ENCODE measurements at places on chromosomes 11 and 22.

GRCh38 chr11:112538534-112539280, 278.0 kb upstream of the PLET1 start:
- DNase-seq: no peak

GRCh38 chr11:76588455-76589325, 81.9 kb downstream of the LRRC32 start:
- no peak for DNase-seq

- DNase-seq: no peak
Observed at GRCh38 chr11:95138448-95138847, 48.8 kb downstream of the ENDOD1 start.

GRCh38 chr22:26974914-26975803, 317.8 kb downstream of the MIAT start:
- peak; percentile 80 for DNase-seq

DNA sequence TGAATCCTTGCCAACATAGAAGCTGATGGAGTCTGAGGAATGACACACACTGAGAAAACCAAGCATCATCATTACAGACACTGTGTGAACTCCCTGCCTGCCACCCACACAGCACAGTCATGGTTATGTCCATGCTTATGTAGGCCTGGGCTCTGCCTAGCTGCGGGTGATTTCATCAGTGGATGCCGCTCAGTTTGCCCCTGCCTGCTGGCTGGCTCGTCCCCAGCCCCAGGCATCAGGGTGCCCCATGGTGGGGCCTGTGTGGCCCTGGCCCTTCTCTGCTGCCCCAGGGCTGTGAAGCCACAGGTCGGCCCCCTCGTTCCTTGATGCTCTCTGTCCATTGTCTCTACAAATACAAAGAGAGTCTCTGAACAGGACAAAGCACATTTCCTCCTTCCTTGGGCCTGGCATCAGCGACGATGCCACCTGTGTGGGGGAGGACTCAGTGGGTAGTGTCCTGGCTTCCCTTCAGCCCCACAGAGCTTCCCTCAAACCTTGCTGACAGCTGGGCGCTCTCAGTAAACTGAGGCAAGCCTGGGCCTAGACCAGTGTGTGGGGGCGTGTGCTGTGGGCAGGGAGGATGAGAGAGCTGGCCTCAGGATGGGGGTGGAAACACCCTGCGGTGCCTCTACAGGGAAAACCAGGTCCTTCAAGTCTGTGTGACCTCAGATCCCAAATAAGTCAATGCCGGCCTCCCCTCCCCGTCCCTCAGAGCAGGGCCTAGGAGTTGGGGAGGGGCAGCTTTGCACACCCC, 20.0 kb upstream of the TUB start:
- no peak for DNase-seq

DNA sequence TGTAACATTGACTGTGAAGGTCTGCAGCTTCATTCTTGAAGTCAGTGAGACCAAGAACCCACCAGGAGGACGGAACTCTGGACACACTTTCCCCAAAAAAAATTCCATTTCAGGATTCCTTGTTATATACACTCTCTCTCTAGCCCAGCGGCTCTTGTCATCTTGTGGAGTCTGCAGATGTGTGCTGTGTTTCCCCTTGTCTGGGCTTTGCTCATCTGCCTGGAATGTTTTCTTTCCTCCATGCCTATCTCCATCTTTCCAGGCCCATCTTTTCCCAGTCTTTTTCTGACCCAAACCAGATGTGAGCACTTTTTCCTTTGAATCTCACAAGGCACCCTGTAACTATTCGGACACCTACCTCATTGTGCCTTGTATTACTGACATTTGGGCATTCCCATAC, 5.1 kb upstream of the DRG1 start:
- no peak for DNase-seq

DNA sequence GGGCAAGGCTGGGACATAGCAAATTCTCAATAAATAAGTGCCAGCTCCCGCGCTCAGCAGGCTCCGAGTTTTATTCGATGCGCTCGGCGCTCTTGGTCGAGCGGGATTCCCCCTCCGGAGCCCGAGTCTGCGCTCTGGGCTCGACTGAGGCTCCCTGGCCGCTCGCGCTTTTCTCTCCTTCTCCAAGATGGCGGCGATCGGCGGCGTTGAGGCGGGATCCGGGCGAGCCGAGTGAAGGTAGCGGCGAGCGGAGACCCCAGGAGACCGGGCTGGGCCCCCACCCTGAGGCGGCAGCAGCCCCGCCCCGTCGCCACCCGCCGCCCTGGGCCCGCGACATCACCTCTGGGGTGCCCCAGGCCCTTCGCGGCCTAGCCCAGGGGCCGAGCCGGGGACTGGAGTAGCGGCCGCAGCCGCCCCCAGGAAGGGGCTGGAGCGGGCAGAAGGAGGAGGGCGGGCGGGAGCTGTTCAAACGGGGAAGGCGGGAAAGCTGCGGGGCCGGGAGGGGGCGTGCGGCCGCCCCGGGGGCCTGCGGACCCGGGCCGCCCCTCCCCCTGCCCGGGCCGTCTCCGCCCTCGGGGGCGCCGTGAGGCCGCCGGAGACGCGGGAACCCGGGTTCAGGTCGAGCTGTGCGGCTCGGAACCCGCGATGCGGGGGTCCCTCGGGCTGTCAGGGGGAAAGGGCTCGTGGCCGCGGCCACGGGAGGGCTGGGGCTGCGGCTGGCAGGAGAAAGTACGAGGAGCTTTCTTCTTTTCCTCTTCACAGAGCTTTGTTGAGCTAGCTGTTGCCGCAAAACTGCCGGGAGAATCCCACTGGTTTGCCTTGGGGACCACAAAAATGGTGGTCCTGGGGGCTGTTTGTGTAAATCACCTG, at the start of gene HMGXB4:
TSS of gene HMGXB4 (plus strand) at position 173 of the 870 bp plus-strand sequence. CDS start 4,898 bp downstream, outside the sequence.
- DNase-seq: peak; percentile 96

DNA sequence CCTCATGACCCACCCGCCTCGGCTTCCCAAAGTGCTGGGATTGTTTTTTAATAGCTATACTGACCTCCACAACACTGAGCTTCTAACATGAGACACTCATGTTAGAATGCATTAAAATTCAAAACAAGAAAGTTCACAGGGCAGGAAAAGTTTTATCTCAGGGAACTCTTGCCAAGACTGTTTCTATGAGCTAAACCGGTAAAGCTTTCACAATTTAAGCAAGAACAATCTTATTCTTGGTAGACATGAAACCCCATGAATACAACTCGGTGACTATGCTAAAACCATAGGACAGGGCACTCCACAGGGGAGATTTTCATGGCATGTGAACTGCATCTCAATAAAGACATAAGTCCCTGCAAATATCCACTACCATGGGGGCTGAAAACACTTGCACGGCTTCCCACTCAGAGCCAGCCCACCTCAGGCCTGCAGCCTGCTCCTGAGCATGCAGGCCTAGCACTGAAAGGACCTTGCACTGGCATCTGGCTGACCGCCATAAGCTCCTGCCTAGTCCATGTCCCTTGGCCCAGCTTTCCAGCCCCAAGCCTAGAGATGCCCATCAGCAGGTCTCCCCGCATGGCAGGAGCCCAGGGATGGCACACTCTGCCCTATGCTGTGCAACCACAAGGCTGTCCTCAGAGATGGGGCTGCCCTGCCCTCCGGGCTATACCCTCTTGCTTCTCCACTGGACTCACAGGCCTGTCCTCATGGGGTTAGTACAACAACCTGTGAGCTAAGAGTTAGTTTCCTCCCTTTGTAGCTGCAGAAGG, 58.4 kb downstream of the DGCR2 start:
- DNase-seq: no peak

GRCh38 chr11:74717221-74717969, 13.8 kb downstream of the CHRDL2 start:
- DNase-seq: peak; percentile 35

DNA sequence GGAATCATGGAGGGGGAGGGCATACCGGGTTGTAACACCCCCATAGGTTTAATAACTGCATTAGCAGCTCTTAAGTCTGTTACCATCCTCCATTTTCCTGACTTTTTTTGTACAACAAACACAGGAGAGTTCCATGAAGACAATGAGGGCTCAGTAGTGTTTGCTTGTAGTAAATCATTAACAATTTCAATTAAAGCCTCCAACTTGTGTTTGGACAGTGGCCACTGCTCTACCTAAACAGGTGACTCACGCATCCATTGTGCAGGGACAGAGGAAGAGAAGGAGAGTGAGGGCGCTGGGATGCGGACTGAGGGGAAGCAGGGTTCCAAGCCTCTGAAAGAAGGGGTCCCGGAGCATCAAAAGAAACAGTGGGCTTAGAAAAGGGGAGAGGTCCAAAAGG, 21.3 kb upstream of the MTNR1B start:
- no peak for DNase-seq

DNA sequence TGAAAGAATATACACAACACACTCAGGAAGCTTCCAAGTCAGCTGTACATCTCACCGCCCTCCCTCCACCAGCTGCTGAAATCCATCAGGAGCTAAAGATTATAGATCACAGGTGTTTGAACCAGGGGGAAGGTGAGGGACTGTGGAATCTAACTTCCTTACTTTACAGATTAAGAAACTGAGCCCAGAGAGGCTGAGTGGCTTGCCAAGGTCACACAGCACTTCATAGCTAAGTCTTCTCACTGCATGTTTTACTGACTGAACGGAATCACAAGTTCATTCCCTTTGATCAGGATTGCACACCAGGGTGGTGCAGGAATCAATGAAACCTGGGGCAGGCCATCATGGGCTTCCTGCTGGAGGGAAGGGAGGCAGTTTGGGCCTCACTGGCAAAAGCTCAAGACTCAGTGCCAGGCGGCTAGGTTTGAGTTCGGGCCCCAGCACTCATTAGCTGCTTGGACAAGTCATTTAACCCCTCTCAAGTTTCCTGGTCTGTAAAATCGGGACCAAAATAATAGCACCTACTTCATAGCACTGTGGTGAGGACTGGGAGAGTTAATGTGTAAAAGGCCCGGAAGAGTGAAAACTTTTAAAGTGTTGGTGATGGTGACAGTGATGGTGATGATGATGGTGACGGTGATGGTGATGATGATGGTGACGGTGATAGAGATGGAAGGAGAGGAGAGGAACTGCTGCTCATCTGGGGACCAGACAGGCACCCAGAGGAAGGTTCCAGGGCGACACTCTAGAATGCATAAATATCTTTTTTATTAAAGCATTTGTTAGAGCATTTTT, 8.2 kb downstream of the CD5 start:
- DNase-seq: no peak

DNA sequence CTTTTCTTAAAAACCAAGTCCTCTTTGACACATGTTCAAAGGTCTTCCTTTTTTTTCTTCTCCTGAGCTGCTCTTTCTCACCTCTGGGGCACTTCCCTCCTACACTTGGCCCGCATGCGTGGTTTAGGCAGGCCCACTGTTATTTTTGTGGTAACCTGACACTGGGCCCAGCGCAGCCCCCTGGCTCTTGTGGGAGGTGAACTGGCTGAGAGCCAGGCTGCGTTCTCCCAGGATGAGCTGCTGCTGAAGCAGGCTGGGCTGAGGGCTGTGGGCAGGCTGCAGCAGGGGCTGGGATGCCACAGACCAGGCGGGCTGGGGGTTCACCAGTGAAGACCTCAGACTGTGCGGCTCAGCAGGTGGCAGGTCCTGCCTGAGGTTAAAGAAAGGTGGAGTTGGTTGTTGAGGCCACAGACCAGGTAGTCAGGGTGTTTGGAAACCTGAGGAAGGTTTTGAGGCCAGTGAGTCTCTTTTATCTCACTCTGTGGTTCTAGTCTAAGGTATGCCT, 72.4 kb downstream of the TEAD1 start:
- DNase-seq: peak; percentile 93

- DNase-seq: no peak
Observed at GRCh38 chr22:36744791-36745190, 31.1 kb downstream of the IFT27 start.

DNA sequence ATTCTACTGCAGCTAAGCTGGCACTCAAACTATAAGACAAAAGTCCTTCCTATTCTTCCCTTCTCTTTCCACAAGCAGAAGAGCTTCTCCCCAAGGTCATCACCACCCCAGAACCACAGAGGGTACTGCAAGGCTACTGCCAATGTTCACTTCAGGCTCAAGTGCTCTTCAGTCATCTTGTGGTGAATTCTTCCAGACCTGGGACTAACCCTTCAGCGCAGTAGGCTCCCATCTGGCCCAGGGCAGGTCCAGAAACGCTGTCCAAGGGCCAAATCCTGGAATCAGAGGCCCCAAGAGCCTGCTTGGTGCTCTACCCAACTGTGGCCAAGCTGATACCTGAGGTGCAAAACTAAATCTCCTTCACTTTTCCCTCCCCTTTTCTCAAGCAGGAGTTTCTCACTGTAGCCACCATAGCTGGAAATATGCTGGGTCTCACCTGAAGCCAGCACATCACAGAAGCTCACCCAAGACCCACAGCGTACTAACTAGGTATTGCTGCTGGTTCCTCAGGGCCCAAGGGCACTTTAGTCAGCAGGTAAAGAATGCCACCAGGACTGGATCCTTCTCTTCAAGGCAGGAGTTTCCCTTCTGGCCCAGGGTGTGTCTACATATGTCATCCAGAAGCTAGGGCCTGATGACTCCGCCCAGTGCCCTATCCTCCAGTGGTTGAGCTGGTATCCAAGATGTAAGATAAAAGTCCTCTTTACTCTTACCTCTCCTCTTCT, 27.8 kb downstream of the FCHSD2 start:
- DNase-seq: no peak
